KBM-7 (cell line): ENCODE measurements at places on chromosomes 6 and 20.
A peak's percentile ranks its signal among the peaks of the same experiment; 100 is the strongest.

- DNase-seq, result no peak
Observed at GRCh38 chr6:106080763-106081095, 5.4 kb upstream of the PRDM1 start.

DNA sequence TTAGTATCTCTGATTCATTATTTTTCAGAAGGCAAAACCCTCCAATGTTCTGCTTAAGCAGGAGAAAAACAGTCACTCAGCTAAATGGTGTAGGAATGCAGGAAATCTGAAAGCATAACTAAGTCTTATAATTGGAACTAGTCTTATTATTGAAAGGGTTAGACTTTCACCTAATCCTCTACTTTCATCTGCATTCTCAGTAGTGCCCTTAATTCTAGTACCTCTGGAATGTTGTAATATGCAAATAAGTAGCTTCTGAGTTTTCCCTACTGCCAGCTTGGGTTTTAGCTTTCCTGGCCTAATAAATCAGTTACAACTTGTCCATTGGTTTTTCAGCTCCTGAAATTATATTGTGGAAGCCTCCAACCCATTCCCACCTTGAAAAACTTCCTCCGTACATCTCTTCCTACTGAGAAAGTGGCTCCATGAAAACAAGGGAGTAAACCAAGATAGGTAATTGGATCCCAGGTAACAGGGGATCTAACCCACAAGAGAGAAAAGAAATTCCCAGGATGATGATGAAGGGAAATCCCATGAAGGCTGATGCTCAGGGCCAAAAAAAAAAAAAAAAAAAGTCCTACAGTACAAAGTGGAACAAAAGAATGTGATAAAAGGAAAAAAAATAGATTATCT lies 147.0 kb downstream of the TBC1D32 start:
- DNase-seq, result no peak

- DNase-seq, result no peak
Observed at GRCh38 chr6:33953171-33953570, 149.4 kb upstream of the MLN start.

DNA sequence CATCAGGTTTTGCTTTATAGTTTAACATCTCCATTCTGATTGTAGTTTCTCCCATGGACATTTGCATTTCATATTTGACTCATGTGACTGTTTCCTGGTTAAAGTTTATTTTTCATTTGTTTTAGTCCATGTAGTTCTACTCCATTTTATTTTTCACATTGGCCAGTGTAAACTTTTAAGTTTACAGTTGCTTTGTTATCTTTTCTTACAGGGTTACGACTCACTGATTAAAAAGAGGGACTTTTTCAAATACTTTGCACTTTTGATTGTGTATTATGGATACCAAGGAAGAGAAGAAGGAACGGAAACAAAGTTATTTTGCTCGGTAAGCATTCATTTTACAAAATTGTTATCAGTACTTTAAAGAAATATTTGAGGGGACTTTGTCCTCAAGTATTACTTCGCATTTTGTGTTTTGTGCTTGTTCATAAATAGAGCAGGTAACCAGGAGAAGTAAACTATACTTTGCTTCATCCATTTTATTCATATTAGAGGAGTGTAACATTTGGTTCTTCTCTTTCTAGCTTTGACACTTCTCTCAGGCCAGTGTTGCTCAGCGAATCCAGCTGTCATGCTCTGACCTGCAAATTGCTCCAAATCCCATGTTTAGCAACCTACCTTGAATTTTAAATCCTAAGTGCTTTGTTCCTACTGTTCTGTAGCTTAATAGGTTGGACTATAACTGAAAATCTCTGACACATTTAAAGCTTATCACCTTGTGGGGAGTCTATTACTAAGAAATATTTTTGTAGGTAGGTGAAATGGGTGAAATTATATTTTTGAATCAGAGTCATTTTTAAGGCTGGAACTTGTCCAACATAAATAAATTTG lies 24.5 kb downstream of the NCOA7 start:
- no peak for DNase-seq

GRCh38 chr6:125717120-125717731 lies 32.2 kb upstream of the HEY2 start:
- no peak for DNase-seq

- DNase-seq, result no peak
Observed at GRCh38 chr6:83463886-83464285, 33.0 kb upstream of the ME1 start.

DNA sequence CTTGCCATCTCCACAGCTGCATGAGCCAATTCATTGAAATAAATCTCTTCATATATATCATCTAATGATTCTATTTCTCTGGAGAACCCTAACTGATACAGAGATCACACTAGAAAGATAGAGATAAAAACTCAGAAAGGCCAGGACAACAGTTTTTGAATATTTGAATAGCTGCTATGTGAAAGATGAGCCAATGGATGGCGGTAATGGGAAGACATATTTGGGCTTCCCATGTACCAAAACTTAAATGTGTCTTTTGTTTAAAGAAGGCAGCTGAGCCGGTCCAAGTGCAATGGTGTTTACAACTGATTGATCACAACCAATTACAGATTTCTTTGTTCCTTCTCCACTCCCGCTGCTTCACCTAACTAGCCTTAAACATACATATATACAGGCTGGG lies 35.1 kb downstream of the SGK1 start:
- DNase-seq, result no peak

GRCh38 chr6:168088161-168089053 lies 9.4 kb upstream of the FRMD1 start:
- no peak for DNase-seq

DNA sequence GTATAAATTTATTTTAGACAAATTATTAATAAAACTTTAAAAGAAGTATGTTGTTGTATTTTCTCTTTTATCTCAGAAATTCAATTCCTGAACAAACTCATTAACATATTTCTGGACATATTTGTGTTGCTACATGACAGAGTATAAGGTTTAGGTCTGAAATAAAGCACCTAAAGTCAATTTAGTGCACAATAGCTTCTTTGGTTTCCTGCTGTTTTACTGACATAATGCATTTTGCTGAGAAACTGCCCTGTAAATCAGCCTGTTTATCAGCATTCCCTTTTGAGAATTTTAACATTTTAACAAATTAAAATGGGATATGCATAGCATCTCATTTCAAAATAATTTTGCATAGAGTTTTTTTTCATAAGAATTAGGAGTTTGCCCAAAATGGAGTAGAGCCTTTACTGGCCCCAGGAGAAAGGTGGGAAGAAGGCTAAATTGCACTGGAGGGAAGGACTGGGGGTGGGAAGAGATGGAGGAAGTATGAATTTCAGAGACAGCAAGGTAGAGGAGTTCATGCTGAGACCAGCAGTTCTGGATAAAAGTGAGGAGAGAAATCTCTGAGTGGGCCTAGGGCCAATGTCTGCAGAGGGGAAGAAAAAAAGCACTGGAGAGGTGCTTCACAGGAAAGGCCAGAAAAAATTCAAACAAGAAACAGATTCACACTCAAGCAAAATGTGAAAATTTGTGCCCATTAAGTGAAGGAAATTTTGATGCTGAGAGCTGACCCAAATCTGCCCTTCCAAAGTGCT lies 324.2 kb upstream of the HSF2 start:
- DNase-seq, result no peak

DNA sequence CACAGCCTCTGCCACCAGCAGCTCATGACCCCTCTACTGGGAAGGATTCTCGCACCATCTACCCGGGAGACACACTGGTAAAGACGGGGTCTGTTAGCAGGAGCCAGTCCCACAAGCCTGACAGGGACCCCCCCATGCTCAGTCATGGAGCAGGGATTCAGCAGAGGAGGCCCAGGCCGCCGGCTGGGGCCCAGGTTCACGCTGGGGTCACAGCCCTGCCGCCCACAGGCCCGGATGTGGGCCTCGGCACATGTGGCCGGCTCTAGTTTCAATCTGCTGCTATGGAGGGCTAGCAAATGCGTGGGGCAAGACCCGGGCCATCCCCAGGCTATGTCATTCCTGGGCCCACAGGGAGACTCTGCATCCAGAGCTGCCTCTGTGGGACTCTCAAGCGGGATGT lies 25.1 kb downstream of the PXDC1 start:
- no peak for DNase-seq

- DNase-seq, result no peak
Observed at GRCh38 chr6:20237677-20238460, 25.6 kb upstream of the MBOAT1 start.

DNA sequence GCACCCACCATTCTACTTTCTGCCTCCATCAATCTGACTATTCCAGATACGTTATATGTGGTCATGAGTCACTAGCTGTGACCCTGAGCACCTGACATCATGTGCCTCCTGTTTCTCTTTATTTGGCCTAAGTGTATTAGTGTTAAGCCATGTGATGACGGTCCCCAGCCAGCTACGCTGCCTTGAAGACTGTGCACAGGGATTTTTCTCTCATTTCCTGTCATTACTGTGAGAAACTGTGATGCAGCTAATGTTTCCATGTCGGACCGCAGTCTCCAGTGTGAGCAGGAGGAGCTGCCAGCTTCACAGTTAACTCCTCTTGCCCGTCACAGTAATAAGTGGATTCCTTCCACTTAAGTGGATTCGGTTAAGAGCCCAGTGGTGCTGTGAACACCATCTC lies 9.9 kb upstream of the SPATS1 start:
- no peak for DNase-seq

- DNase-seq, result no peak
Observed at GRCh38 chr6:100959280-100959679, 78.2 kb upstream of the ASCC3 start.

GRCh38 chr20:37356387-37356786 lies 10.4 kb downstream of the SRC start:
- no peak for DNase-seq

DNA sequence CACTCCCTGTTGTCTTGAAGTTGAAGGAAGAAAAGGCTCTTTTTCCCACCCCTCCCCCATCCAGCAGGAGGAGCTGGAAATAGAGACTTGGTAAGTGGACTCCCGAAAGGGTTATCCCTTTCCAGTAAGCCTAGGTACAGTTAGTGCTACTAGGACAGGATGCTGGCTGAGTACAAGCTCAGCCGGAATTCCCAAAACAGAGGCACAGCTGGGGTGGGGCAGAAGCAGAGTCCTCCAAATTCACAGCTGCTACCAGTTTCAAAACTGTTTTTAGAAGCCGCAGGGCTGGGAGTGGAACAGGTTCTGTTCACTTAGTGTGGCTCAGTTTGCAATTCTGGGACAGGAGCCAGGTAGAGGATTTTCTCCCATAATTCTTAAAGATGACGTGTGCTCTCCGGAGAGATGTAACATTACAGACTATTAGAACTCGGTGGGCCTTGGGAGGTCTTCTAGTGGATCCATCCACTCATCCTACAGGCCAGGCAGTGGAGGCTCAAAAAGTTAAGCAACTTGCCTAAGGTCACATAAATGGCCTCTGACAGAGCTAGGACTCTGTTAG lies 19.0 kb upstream of the UTRN start:
- DNase-seq, result no peak

- DNase-seq, result no peak
Observed at GRCh38 chr6:10381830-10382208, 33.1 kb downstream of the TFAP2A start.

- no peak for DNase-seq
Observed at GRCh38 chr6:163994566-163994965, 580.0 kb downstream of the QKI start.

DNA sequence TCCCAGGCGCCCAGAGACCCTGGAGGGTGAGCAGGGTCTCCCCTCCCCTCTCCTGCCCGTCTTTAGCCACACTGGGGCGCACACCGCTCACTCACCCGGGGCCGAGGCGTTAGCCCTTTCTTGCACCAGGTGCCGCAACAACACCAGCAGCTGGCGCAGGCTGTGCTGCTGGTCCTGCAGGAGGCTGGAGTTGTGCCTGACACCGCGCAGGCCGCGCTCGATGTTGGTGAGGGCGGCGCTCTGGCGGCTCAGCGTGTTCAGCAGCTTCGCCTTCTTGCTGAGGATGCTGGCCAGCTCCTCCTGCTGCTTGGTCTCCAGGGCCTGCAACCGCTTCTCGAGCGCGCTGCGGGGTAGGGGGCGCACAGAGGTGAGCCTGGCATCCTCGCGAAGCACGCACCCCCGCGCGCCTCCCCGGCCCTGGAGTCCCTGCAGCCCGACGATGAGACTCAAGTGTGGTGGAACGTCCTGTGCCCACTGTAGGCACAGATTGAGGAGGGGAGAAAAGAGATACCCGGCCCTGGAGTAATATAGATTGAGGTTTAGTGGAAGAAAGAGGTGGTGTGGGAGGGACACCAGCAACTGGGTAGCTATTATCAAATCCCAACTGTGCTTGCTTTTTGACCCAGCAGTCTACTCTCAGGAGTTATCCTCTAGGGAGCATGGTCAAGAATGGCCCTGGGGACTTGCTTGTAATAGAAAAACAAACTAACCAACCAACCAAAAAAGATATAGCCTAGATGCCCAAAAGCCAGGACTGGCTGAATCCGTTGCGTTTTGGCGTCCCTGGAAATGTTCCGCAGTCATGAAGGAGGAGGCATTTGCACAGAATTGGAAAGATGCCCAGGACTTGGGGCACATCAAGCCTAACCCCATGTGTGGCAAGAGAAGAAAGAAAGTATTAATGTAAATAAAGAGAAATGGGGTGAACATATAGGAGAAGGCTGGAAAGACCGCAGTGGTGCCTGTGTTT lies 30.9 kb downstream of the ANGPT4 start:
- peak; percentile 30 for DNase-seq

- DNase-seq, result no peak
Observed at GRCh38 chr6:7697432-7697819, 28.5 kb upstream of the BMP6 start.

GRCh38 chr6:2630891-2631571 lies 119.7 kb downstream of the MYLK4 start:
- no peak for DNase-seq

DNA sequence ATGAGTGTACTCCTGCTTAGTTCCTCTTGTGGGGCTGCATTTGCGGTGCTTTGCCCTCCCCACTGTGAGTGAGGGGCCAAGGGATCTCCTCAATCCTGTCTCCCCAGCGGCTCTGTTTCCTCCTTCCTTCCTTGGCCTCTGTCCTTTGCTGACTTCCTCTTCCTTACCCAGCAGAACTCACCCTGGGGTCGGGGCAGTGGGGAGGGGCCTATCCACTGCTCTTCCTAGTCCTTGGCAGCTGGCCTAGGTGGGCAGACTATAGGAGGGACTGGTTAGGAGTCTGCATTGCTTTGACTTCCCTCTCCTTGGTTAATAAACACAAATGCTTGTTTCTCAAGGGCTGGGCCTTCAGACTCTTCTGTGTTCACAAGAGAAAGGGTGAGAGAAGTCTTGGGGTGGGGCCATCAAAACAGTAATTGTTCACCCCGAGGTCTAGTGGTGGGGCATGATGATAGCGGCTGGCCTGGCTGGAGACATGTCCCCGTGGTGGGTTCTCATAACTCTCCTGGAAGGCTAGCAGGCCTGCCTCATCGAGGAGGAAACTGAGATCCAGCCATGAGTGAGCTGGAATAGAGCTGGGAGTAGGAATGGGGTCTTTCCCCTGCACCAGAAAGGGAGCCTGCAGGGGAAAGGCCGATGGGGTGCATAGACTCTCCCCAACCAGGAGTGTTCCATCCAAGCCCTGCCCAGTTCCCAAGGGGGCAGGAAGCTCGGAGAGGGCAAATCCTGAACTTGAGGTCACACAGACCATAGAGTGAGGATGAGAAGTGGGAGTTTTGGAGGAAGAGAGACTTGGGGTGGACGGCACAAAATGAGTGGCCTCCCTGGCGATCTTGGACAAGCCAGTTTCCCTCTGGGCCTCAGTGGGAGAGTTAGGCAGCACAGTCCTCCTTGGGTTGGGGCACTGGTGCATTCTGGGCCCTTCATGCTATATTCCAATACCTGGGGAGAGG lies 12.7 kb downstream of the FAM110A start:
- DNase-seq, result peak; percentile 72

GRCh38 chr6:43809417-43810305 lies 39.6 kb downstream of the VEGFA start:
- DNase-seq, result no peak
